ENCODE measurements at places on chromosomes 5 and 9.

DNA sequence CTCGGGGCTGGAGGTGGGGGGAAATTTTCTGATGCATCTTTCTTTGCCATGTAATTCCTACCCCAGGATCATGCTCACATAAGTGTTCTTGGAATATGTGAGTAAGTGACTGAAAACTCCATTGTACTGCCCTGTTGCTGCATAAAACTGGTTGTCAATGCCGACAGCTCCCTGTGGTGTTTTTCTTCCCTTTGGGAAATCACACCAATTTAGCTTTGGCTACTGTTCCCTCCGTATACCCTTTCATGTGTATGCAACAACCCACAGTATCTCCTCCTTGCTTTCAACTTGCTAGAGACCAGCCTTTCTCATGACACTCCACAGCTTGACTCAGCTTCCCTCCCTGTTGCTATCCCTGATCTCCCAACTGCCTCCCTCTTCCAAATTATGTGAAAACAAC lies 240.6 kb downstream of the TRIM32 start:
- no peak for DNase-seq

DNA sequence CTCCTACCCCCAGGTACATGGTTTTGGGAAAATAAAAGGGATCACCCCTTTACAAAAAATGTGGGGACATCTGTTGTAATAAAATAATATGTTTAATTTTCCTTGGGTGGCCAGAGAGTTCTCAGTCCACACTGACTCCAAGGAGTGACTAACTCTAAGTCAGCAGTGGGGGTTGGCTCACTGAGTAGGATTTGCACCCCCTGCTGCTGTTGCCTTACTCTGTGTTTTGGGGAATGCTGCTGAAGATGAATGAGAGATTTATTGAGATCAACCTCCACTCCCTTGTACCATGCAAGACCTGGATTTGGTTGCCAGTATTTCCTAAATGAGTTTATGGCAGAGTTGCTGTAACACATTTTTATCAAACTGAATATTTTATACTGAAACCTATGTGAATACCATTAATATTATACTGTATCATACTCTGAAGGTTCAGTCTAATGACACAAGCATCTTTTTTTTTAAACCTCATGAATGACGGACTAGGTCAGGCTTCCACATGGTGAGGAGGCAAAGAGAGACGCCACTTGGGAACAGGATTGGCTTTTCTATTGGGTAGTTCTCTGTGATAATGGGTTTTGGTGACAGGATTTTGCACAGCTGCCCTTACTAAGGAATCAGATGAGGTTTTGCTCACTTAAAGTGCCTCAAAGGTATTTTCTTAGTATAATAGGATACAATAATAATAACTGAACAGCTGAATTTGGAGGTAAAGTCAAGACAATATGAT lies 121.3 kb upstream of the OSMR start:
- no peak for DNase-seq

DNA sequence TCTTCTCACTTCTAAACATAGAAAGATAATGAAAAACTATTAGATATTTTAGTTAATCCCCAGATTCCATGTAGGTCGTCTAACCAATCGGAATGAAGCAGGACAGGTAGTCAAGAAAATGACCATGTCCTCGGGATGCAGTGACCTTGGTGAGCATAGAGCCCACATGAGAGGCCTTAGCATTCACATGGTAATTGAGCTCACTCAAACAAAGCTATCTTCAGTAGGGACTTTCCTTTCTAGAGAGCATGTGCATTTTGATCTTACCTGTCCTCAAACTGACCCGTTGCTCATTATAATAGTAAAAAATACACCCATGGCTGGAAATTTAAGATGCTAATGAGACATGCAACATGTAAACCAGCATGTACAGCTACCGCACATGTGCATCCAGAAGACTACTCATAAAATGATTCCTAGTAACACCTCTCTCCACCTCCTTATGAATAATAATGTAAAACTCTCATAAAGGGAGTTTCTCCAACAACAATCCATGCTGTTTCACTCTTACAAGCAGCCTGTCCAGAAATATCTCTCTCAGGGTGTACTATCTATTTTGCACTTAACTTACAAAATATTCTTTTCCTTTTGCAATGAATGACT lies 274.0 kb upstream of the CDH9 start:
- no peak for DNase-seq

DNA sequence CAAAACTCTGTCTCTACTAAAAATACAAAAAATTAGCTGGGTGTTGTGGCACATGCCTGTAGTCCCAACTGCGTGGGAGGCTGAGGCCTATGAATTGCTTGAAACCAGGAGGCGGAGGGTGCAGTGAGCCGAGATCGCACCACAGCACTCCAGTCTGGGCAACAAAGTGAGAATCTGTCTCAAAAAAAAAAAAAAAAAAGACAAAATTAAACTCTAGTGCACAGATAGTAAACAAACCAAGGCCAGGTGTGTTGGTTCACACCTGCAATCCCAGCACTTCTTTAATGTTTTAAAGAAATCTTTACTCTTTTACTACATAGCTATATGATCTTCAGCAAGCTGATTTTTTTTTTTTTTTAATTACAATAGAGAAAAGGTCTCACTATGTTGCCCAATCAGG lies 8.4 kb downstream of the ZCCHC10 start:
- no peak for DNase-seq

DNA sequence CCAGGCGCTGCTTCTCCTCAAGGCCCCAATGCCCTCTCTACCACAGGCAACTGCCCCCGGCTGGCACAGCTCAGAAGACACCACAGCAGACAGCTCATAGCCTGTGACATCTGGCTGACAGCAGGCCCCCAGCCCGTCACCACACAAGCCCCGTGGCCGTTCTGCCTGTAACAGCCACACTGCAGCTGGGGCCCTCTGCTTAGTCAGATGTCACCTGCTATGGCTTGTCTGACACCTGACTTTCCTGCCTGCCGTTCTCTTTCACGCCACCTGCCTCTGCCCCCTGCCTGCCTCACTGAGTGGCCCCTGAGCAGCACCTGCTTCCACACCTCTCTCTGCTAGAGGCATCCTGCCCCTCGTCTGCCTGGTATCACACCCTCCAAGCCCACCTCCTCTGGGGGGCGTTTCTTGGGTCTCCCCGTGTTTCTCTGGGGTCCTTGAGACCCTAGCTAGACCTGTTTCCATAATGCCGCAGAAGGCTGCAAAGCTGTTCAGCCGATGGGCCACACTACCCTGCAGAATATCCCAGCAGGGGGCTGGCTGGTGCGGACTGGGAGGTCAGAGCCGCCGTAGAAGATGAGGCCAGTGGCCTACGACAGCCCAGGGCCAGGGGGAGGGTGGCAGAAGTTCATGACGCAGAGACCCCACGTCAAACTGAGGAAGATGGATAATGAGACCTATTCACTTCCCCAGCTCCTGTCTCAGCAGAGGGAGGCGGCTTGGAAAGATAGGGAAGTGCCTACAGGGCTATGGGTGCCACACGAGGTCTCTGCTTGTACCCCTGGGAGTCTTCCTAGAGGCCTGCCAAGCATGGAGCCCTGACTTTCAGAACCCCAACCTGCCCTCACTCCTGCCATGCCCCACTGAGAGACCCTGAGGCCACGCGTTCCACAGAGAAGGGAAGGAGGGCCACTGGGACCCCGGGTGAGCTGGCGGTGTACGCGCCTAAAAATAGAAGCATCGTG lies 95.1 kb downstream of the ZNF354C start:
- no peak for DNase-seq

GRCh38 chr9:136805207-136805740 lies 2.5 kb upstream of the RABL6 start:
- no peak for DNase-seq

DNA sequence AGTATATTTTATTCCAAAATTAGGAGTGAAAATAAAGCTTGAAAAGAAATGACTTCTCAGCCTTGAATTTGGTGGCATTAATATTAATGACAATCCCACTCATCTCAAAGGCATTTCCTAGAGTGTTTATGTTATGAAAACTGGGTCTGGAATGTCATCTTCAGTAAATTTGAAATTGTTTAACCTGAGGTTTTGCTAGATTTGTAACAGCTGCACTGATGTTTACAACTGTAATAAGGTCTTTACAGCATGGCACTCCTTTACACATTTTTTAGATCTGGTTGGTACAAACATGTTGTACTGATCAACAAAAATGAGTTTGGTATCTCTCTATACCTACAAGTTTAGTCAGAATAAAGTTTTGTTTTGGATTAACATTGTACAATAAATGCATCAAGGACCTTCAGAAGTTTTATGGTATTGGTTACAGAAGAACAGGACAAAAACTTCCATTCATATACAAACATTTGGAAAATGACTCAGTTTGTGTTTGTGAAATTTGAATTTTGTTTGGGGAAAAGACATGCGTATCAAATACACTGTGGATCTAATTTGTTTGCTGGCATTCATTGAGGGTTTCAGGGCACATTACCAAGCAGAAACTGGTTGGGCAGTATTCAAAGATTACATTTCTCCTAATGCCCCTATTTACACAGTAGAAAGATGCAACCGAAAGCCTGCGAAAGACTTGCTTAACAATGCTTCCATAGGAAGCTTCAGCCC lies 11.6 kb downstream of the FANCC start:
- DNase-seq = no peak

DNA sequence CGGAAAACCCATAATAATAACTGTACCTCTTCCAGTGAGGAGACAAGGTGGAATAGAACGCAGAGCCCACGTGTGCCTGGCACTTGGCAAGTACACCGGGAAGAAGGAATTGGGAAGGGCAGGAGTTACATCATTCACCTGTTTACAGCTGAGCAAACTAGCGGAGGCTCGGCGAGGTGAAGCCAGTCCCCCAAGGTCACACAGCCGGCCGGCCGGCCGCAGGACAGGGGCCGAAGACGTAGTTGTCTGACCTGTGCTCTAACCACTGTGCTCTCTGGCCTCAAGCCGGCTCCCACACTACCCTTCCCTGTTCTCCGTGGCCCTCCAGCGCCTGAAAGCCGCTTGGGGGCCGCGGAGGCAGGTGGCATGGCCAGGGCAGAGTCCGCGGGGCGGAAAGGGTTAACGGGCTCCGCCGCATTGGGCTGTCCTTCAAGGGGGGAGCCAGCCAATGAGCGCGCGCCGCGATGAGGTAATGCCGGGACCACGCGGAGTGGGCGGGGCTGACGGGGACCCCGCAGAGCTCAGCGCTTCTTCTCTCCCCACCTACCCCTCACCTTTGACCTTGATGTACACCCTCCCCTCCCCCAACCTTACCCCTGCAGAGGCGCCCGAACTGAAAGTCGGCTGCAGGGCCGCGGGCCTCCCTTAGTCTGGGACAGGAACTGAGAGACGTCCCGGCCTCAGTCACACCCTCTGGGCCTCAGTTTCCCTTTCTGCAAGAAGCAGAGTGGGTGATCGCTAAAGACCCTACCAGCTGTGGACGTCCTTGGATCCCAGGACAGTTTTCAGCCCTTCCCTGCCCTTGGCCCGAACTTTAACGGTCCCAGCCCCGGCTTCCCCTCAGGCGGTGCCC lies 125.1 kb downstream of the C9orf50 start:
- DNase-seq = peak; percentile 67

- no peak for DNase-seq
These were observed 837.0 kb downstream of the DNAH5 start for GRCh38 chr5:13107537-13107936.

DNA sequence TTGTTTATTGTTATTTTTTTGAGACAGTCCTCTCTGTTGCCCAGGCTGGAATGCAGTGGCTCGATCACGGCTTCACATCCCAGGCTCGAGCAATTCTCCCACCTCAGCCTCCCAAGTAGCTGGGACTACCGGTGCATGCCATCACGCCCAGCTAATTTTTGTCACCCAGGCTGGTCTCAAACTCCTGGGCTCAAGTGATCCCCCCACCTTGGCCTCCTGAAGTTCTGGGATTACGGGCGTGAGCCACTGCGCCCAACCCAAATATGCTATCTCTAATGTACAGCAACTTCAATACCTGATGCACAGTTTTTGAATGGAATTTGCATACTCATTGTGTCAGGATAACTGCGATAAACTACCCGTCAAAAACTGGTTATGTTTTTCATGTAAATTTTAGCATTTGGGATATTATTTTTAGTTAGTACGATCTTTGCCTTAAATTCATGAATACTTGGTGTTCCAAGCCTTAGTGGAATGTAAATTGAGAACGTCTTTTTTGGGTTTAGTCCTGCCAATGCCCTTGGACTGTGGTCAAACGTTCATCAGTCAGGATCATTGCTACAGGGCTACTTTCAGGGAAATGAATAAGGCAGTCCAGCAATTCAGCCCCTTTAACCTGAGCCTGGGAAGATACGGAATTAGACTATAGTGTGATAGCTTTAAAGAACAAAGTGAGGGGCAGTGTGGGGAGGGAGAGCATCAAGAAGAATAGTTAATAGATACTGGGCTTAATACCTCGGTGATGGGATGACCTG lies 4.4 kb downstream of the UGCG start:
- no peak for DNase-seq

DNA sequence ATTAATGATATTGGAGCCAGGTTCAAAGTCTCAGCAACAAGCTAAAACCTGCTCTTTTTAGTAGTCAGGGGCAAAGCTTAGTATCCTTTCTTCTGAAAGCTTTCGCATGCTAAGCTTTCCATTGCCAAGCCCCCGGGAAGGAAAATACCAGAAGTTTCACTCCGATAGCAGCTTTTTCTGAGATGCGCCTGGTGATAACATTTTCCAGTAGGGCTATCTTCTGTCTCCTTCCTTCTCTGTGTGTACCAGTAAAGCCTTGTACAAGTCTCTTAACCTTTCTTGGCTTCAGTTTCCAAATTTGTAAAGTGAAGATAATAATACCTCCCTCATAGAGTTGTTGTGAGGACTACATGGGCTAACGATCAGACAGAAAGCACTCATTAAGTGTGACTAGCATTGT lies 36.7 kb downstream of the DOCK8 start:
- no peak for DNase-seq

DNA sequence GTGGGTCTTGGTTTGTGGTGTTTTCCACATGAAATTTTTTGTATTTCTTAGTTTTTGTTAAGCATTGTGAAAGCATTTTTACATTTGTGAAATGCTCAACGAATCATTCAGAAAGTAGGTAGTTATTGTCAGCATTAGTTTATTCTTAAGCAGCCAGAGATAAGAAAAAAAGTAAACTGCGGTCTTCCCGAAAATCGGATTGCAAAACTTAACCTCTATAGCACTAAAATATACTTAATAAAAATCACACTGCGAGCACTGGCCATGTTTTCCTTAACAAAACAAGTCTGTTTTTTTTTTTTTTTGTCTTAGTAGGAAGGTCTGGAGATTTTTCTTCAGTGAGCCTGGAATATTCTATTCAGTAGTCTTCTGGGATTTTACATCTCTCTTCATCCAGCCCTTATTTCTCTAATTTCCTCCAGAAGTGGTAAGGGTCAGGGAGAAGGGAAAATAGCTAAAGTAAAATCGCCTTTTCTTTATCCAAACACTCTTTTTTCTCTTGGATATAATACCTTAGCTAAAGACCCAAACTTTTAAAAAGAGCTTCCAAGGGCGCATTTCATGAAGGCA lies 289.9 kb downstream of the DMAC1 start:
- no peak for DNase-seq
